Heart left ventricle (tissue), 16 donors: ENCODE measurements at places on chromosomes 11 and 22. TPM values are rescaled to one million over a fixed set of nuclear protein-coding genes. Genes with fewer than 3 reads are reported as not detected.

GRCh38 chr22:29756341-29756740 lies 10.5 kb downstream of the ZMAT5 start:
- H3K36me3 ChIP-seq = no peaks in the 10 kb centered on the region
- H3K4me3 ChIP-seq = no peak overlapping the region
- no peak for DNase-seq
- H3K27me3 ChIP-seq = no peaks in the 10 kb centered on the region
- no peaks in the 10 kb centered on the region for H3K4me1 ChIP-seq

DNA sequence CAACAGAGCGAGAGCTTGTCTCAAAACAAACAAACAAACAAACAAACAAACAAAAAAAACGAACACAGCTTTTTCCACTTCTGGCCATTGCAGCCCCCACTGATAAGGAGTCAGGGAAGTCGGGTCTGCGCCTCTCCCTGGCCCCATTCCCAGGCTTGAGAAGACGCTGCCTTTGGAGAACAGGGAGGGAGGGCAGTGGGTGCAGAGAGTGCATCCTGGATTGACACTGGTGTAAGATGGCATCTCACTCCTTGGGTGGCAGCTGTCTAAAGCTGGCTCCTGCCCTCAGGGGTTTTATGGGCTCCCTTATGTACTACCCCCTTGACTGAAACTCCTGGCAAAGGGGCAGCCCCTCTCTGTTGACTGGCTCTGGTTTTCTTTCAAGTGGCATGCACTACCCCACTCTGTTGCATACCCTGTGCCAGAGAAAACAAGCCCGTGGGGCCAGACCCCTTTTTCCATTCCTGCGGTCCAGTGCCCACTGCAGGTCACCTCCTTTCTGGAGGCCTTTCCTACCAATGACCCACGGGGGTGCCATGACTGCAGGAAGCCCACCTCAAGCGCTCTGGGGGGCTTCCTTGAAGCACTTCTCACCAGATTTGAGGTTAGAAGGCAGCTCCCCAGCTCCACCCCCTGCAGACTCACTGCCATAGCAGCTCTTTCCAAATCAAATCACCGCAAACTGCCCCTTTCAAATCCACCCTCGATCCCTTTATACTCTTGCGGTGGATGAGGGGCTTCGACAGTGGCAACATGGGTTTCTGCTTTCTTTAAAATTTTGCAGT lies 12.7 kb downstream of the DRAP1 start:
- H3K4me1 ChIP-seq = no peaks in the 10 kb centered on the region
- no peaks in the 10 kb centered on the region for H3K27me3 ChIP-seq
- no peaks in the 10 kb centered on the region for H3K36me3 ChIP-seq
- no peak for DNase-seq
- no peak overlapping the region for H3K27ac ChIP-seq

DNA sequence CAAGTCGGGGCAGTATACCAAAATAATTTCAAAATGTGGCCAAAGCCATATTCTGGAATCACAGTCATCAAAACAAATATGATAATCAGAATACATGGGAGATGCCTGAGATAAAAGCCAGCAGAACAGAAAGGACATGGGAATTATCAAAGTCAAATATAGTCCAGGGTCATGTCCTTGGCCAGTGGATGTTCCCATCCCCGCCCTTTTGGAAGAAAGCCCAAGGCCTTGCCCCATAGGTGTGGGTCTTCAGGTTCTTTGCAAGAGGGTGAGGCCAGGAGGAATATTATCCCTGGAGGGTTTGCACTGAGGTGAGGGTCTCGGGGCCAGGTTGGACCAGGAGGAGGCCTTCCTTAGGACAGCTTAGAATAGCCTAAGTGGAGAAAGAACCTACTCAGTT lies 53.6 kb upstream of the CSNK2A3 start:
- H3K36me3 ChIP-seq = no peaks in the 10 kb centered on the region
- no peak for DNase-seq
- H3K27me3 ChIP-seq = peaks cover 5% of the 10 kb centered on the region
- no peak overlapping the region for H3K4me3 ChIP-seq
- H3K27ac ChIP-seq = peak overlapping the region; percentile 68
- peaks cover 46% of the 10 kb centered on the region for H3K4me1 ChIP-seq

GRCh38 chr11:14334893-14335292 lies 24.1 kb downstream of the RRAS2 start:
- H3K27ac ChIP-seq = no peak overlapping the region
- no peaks in the 10 kb centered on the region for H3K4me1 ChIP-seq
- no peak for DNase-seq
- no peak overlapping the region for H3K4me3 ChIP-seq
- H3K27me3 ChIP-seq = no peaks in the 10 kb centered on the region
- no peaks in the 10 kb centered on the region for H3K36me3 ChIP-seq

The FOLH1 gene
- not detected for total RNA-seq

The GPR83 gene
- total RNA-seq = 0.18 TPM

The PHETA2 gene
- total RNA-seq = 6.0 TPM
